ENCODE measurements at places on chromosomes 2 and 18.
A peak's percentile ranks its signal among the peaks of the same experiment; 100 is the strongest.

GRCh38 chr2:108414256-108414876, 34.6 kb upstream of the GCC2 start:
- no peaks in the 10 kb centered on the region for H3K4me1 ChIP-seq
- H3K4me3 ChIP-seq, result no peak overlapping the region
- no peak for DNase-seq
- no peak overlapping the region for H3K27ac ChIP-seq
- no peaks in the 10 kb centered on the region for H3K36me3 ChIP-seq
- H3K27me3 ChIP-seq, result no peaks in the 10 kb centered on the region

DNA sequence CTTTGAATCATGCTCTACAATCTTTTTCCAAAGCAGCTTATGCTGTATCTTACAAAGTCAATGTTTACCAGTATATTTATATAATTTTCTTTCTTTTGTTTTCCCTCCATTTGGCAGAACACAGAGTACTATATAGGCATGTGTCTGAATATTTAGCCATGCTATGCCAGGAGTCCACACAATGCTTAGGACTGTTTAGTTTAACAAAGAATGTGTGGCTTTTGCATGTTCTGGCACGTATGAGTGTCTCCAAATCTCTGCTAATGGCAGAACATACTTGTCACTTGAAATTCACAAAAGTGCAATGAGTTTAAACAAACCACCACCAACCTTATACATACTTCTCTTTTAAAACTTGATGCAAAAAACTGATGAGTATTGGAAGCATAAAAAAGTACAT, 268.0 kb downstream of the NR4A2 start:
- no peak overlapping the region for H3K27ac ChIP-seq
- no peak for DNase-seq
- H3K27me3 ChIP-seq, result no peaks in the 10 kb centered on the region
- no peaks in the 10 kb centered on the region for H3K36me3 ChIP-seq
- H3K4me1 ChIP-seq, result no peaks in the 10 kb centered on the region

DNA sequence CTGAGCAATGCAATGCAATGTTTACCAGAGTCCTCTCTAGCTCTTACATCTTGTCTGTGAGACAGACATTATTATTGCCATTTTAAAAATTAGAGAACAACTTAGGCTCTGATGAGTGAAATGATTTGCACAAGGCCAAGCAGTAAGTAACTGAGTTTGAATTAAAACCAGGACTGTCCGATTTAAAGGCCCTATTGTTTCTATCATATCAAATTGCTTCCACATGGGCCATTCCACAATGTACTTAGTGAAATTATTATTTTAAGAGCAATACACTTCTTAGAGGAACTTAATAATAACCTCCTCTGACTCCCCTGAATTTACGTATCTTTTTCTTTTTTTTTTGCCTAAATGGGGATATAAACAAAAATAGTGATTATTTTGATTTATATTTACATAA, 64.6 kb downstream of the PLCL1 start:
- H3K27me3 ChIP-seq, result no peaks in the 10 kb centered on the region
- H3K36me3 ChIP-seq, result no peaks in the 10 kb centered on the region
- DNase-seq, result no peak

GRCh38 chr2:205858275-205858674, 176.0 kb downstream of the NRP2 start:
- no peak overlapping the region for H3K27ac ChIP-seq
- DNase-seq, result no peak
- H3K27me3 ChIP-seq, result no peaks in the 10 kb centered on the region

- no peak overlapping the region for H3K4me3 ChIP-seq
- H3K27me3 ChIP-seq, result no peaks in the 10 kb centered on the region
- no peak for DNase-seq
- H3K4me1 ChIP-seq, result no peaks in the 10 kb centered on the region
- no peak overlapping the region for H3K27ac ChIP-seq
- H3K36me3 ChIP-seq, result no peaks in the 10 kb centered on the region
These were observed 169.7 kb upstream of the SATB2 start for GRCh38 chr2:199627417-199627816.

DNA sequence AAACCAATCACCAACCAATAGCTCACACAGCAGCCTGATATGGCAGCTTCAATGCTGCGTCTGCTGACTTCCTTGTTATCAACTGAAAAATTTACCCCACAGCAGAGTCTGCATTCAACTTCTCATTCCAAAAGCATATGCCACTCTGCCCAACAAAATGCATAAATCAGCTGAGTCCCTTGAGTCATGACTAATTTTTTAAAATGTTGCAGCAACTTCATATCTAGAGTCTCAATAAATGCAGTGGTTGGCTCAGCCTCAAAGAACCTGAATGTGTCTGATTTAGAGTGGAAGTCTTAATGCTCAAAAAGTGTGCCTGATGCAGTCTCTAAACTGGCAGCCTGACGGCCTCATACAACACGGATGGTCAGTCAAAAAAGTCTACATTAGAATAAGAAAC, 46.5 kb downstream of the FARSB start:
- no peaks in the 10 kb centered on the region for H3K27me3 ChIP-seq
- H3K4me1 ChIP-seq, result no peaks in the 10 kb centered on the region
- H3K36me3 ChIP-seq, result peaks cover 11% of the 10 kb centered on the region
- no peak overlapping the region for H3K27ac ChIP-seq
- DNase-seq, result no peak
- no peak overlapping the region for H3K4me3 ChIP-seq

DNA sequence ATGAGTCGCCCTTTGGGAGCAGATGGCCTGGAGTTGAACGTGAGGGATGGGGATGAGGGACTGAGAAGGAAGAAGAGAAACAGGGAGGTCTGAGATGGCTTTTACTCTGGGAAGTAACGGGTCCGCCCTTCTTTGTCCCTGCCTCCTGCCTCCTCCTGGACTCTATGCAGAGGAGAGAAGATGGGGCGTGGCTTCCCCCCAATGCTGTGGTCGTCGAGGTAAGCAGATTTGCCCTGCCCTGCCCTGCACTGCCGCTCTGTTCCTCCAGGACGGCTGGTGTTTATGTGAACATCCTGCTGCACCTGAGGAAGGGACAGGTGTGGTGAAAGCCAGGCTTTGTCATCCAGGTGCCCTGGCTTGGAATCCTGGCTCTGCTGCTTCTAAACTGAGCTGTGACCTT, 13.5 kb upstream of the NTSR2 start:
- H3K4me1 ChIP-seq, result no peaks in the 10 kb centered on the region
- no peak for DNase-seq
- H3K27ac ChIP-seq, result no peak overlapping the region
- H3K27me3 ChIP-seq, result peaks cover 25% of the 10 kb centered on the region
- no peaks in the 10 kb centered on the region for H3K36me3 ChIP-seq

- H3K4me3 ChIP-seq, result no peak overlapping the region
- no peaks in the 10 kb centered on the region for H3K27me3 ChIP-seq
- no peak overlapping the region for H3K27ac ChIP-seq
- no peaks in the 10 kb centered on the region for H3K36me3 ChIP-seq
- DNase-seq, result no peak
These were observed 83.4 kb downstream of the MTCL1 start for GRCh38 chr18:8788503-8789429.

DNA sequence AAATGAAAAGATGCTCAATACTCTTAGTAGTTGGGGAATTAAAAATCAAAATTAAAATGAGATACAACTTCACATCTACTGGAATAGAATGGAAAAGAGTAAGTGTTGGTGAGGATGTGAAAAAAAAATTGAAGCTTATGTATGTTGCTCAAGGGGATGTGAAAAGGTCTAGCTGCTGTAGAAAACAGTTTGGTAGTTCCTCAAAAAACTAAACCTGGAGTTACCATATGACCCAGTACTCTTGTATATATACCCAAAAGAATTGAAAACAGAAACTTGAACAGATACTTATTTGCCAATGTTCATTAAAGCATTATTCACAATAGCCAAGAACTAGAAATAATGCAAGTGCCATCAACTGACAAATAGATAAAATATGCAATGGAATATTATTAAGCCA, 208.4 kb downstream of the FIGN start:
- no peak overlapping the region for H3K4me3 ChIP-seq
- H3K4me1 ChIP-seq, result no peaks in the 10 kb centered on the region
- H3K36me3 ChIP-seq, result no peaks in the 10 kb centered on the region
- H3K27ac ChIP-seq, result no peak overlapping the region
- no peak for DNase-seq

- peaks cover 20% of the 10 kb centered on the region for H3K36me3 ChIP-seq
- peaks cover 2% of the 10 kb centered on the region for H3K27me3 ChIP-seq
- no peak for DNase-seq
- no peak overlapping the region for H3K4me3 ChIP-seq
- H3K4me1 ChIP-seq, result peaks cover 18% of the 10 kb centered on the region
These were observed 1.4 kb downstream of the FARP2 start for GRCh38 chr2:241357531-241357930.

- no peaks in the 10 kb centered on the region for H3K27me3 ChIP-seq
- no peaks in the 10 kb centered on the region for H3K36me3 ChIP-seq
- H3K27ac ChIP-seq, result no peak overlapping the region
- H3K4me1 ChIP-seq, result peaks cover 14% of the 10 kb centered on the region
- DNase-seq, result no peak
- peak overlapping the region; percentile 70 for H3K4me3 ChIP-seq
These were observed 229.4 kb downstream of the HAUS1 start for GRCh38 chr18:46333431-46334135.

- no peaks in the 10 kb centered on the region for H3K4me1 ChIP-seq
- no peak overlapping the region for H3K4me3 ChIP-seq
- H3K27me3 ChIP-seq, result no peaks in the 10 kb centered on the region
- H3K36me3 ChIP-seq, result no peaks in the 10 kb centered on the region
These were observed 229.8 kb downstream of the PIK3C3 start for GRCh38 chr18:42184685-42185477.

DNA sequence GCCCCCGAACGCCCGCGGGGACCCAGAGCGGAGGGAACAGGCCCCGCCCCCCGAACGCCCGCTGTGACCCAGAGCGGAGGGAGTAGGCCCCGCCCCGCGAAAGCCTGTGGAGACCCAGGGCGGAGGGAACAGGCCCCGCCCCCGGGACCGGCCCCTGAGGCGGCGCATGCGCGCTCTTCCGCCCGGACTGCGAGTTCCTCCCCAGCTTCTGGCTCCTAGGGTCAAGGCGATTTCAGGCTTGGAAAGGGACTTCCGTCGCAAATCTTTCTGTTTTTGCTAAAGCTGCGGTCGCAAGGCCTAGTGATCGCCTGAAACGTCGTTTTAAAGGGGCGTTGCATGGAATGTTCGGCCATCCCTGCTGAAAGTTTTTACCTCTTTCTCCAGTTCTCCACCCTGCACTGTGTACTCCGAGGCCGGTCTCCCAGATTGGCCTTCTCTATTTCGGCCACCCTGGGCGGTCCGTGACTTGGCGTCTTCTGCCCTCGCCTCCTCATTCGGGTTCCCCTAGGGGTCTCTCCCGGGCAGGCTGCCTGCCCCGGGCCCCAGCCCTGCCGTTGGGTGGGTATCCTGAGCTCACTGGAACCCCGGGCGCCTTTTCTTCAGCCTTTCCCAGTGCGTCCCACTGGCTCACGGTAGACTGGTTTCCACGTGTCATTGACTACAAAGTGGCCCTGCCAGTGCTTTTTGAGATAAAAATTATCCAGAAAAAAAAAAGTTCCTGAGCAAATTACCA, 372 bp upstream of the WDSUB1 start:
- peak; percentile 98 for DNase-seq
- peaks cover 2% of the 10 kb centered on the region for H3K36me3 ChIP-seq
- peaks cover 5% of the 10 kb centered on the region for H3K27me3 ChIP-seq
- H3K4me3 ChIP-seq, result peak overlapping the region; percentile 63

DNA sequence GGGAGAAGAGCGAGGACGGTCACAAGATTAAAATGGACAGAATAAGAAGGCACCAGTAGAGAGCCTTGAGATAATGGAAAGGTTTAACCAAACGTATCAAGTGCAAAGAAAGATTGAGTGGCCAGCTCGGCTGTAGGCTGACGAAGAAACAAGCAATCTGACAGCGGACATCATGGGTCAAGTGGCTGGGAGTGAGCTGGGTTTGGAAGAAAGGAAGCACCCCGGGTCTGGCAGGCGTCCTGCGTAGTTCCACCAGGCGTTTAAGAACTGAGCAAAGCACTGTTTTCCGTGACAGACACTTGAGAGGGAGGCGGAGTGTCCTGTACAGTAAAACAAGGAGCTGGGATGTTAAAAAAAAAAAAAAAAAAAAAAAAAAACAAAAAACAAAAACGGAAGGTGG, 27.1 kb downstream of the DAPL1 start:
- no peaks in the 10 kb centered on the region for H3K4me1 ChIP-seq
- H3K27ac ChIP-seq, result no peak overlapping the region
- H3K36me3 ChIP-seq, result no peaks in the 10 kb centered on the region
- no peak for DNase-seq

DNA sequence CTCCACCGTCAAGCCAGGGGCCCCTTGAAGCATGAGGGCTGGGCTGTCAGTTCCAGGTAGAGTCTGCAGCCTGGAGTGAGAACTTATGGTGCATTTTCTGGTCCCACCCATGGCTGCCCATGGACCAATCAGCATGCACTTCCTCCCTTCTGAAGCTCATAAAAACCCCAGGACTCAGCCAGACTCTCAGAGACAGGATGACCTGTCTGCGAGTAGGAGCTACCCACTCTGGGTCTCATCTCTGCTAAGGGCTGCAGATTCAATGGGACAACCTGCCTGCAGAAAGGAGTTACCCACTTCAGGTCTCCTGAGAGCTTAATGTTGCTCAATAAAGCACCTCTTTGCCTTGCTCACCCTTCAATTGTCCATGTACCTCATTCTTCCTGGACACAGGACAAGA, 9.4 kb upstream of the DUSP19 start:
- H3K36me3 ChIP-seq, result no peaks in the 10 kb centered on the region
- H3K27me3 ChIP-seq, result no peaks in the 10 kb centered on the region
- H3K27ac ChIP-seq, result no peak overlapping the region
- no peak overlapping the region for H3K4me3 ChIP-seq

DNA sequence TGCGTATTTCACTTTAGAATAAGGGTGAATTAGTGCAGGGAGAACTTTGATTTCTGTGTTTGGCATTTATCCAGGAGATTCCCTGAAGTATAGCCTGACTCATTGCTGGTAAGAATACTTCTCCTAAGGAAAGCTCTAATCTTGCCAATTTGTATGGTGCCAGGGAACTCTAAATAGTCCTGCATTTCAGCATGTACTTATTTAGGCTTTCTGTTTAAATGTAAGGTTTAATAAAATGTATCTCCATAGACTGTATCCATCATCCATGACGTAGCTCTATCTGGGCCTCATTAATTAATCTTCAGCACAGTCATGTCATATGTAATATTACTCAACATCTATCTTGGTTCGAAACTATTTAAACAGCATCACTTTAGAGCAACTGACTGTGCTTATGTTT, 127.7 kb downstream of the DOK6 start:
- H3K27ac ChIP-seq, result no peak overlapping the region
- no peak overlapping the region for H3K4me3 ChIP-seq
- no peak for DNase-seq
